ENCODE measurements at places on chromosomes 16 and 17.

DNA sequence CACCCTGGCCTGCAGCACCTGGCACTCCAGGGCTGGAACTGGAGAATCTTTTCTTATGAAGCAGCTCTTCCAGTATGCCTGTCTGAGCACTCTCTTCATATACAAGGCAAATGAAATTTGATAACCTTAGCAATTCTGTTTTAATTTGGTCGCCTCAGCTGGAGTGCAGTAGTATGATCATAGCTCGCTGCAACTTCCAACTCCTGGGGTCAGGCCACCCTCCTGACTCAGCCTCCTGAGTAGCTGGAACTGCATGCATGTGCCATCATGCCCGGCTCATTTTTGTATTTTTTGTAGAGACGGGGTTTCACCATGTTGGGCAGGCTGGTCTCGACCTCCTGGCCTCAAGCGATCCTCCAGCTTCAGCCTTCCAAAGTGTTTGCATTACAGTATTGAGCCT lies 140.8 kb upstream of the CHMP6 start:
- DNase-seq: no peak

GRCh38 chr17:40921026-40921425 lies 16.4 kb downstream of the KRT23 start:
- DNase-seq: no peak

GRCh38 chr16:56649271-56649670 lies 2.4 kb upstream of the MT1B start:
- DNase-seq: no peak

- DNase-seq: no peak
Observed at GRCh38 chr17:73553311-73553710, 90.9 kb downstream of the SDK2 start.

DNA sequence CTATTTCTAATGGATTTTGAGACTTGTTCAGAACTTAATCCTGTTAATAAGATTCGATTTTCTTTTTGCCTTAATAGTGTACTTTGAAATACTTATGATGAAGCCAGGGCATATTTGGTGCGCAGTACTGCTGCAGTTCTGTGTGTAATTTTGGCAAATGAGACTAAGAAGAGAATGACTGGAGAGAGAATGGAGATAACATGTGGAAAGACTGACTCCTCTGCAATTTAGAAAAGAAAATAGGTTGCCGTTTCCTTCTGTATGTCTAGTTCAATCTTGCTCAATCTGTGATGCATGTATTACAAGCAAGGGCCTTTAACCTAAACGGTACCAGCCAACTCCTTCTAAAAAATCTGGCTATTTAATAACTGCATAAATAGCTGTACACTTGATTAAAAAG lies 285.1 kb upstream of the CDH11 start:
- no peak for DNase-seq

- no peak for DNase-seq
Observed at GRCh38 chr16:87108941-87109340, 208.3 kb downstream of the C16orf95 start.

- DNase-seq: no peak
Observed at GRCh38 chr16:4283939-4284338, 11.1 kb upstream of the TFAP4 start.

DNA sequence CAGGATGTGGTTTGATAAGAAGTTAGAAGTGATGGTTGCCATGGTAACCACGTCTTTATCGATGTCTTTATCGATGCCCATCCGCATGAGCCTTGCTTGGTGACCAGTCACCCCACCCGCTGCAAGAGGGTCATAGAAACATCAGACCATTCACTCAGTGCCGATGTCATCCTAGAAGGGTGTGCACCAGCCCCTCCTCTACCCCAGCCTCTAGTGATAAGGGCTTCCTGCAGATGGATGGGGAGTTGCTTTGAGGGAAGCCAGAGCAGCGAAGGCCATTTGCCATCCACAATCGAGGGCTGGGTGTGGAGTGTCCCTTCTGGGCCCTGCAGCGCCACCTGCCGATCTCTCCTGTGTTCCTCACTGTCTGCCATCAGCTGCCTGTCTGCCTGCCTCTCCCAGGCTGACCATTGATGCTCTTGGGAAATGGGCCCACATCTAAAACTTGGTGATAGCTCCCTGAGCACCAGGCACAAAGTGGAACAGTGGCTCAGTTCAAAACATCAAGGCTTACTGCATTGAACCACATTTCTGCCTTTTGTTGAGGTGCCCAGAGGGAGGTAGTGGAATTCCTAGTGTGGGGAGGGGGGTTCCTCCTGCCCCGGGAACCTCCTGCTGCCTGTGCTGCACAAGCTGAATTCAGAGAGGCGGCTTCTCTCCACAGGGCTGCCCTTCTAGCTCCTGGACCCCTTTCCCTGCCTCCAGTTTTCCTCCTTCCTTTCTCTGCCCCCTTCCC lies 8.9 kb downstream of the CALB2 start:
- no peak for DNase-seq

GRCh38 chr16:2464333-2464732 lies 4.4 kb downstream of the TEDC2 start:
- no peak for DNase-seq

GRCh38 chr17:40151414-40151963 lies 11.2 kb downstream of the CASC3 start:
- no peak for DNase-seq

DNA sequence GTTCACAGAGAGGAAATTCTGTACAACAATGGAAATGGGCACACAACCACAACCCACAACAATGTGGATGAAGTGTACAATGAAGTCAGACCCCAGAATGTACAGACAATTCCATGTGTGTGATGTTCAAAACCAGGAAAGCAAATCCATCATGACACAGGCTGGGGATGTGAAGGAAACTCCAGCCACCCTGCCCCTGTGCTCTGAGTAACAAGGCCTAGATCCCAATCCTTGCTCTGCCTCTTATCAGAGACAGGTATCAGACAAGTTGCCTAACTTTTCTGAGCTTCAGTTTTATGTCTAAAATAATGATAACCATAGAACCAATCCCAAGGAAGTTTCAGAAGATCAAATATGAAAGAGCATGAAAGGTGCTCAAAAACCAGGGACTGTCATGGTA lies 1.8 kb upstream of the C16orf95 start:
- no peak for DNase-seq

DNA sequence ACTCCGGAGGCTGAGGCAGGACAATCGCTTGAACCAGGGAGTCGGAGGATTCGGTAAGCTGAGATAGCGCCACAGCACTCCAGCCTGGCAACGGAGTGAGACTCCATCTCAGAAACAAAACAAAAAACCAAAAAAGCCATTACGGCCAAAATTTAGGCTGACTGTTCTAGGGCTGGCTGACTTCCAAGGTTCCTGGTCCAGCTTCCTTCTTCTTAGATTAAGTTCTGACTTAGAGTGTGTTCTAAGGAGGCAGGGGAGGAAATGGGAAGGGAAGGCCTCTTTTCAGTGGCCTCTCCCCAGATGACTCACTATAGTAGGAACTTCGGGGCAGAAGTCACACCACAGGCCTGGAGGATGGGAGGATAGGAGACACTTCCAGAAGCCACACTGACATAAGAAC lies 27.7 kb upstream of the CLEC18B start:
- no peak for DNase-seq

DNA sequence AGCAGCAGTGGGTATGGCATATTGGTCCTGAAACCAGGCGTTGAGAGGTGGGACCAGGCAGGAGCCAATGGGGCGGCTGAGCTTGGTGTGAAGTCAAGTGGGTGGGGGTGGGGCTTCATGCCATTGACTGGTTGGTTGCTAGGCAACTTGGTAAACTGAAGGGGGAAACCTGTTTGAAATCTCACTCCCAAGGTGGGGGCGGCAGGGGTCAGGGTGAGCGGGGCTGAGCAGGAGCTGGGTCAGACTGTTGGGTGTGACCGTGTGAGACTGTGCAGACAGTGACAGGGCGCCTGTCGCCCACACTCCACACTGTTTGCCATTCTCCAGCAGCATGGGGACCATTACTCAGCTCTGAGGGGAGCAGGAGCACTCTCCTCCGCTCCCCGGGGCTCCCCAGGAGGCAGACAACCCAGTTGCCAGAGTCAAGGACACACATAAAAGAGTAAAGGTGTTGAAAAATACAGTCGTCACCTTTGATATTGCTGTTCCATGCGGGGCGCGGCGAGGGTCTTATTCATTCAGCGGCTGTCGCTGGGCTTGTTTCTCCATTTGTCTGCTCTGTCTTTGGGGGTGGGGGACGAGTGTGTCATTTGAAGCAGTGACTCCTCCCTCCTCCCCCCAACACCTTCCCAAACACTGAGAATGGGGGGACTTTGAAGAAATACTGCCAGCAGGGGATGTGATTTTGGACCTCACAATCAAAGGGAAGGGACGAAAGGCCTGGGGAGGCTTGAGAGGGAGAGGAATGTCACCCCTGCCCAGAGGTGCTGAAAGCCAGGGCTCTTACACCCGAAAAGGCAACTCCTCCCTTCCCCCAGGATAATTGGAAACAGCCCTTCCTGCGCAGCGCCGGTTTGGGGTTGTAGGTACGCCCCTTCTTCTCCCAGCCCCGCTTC lies 1.2 kb upstream of the EFNB3 start:
- DNase-seq: no peak

DNA sequence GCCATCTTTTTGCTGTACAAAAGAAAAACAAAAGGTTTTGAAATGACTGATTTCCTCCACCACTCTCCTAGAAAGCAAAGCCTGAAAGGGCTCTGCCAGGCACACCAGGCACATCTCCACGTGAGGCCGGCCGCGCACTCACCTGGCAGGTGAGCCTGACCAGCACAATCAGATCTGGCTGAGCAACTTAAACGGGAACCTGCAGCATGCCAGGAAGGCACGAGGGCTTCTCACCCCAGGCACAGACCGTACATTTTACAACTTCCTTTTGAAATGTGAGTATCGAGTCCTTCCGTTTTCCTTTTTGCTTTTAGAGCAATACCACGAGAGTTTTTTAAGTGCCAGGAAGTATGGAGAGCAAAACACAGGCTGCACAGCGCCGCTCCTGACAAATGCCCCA lies 22.5 kb downstream of the SLC38A10 start:
- no peak for DNase-seq

DNA sequence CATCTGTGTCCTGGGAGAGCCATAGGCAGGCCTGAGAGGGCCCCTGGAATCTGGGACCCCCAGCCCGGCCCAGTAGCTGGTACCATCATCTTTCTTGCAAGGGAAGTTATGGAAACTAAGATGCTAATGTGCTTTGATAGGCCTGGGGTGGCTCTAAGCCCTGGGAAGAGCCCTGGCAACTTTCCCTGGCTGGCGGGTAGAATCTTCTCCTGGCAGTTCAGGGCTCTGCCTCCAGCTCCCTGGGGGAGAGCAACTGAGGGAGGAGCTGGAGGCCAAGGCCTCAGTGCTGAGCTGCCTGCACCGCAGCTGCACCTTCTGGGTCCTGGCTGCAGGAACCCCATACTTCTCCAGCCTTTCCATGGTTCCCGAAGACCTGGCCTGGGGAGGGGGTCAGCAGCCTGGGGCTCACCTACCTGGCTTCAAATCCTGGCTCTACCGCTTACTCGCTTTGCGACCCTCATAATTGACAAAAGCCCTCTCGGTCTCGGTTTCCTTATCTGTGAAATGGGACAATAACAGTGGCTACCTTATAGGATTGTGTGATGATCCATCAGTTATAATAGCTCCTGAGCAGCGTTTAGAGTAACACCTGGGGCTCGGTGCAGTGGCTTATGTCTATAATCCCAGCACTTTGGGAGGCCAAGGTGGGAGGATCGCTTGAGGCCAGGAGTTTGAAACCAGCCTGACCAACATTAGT lies 333.7 kb downstream of the SEC14L1 start:
- DNase-seq: no peak

GRCh38 chr16:51167170-51167895 lies 16.3 kb upstream of the SALL1 start:
- no peak for DNase-seq

DNA sequence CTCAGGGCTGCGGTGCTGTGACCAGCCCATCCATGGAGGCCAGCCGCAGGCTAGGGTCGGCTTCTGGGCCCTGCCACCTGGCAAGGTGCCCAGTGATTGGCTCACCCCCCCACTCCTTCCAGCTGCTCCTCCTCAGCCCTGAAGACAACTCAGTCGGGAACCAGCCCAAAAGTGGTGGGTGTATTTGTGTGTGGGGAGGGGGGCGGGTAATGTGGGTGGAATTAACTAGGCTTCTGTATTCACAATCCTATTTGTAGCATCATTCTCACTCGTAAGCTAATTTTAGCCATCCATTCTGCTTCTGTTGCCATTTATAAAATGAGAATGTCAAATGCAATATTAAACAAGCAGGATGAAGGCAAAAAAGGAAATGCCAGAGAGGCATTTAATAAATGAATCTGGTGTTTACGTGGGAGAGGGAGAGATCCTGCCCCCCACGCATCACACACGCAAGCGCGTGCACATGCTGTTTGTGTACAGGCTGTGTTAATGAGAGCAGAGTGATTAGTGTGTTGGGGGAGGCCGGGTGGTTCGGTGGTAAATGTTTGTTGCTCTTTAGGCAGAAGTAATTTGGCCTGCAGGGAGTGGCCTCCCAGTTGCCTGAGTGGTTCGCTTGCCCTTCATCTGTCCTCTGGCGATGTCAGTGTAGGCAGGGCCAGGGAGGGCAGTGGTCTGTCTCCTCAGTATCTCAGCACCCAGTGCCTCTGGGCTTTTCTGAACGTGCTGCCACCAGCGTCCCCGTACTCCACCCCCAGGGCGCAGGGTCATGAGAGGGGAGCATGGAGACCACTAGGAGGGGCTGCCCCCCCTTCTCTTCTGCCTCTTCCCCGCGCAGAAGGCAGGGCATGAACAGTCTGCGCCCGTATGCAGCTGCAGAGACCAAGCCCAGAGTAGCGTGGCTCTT lies 140.1 kb downstream of the CCDC182 start:
- DNase-seq: no peak

GRCh38 chr17:11001651-11002050 lies 163.8 kb upstream of the PIRT start:
- no peak for DNase-seq

DNA sequence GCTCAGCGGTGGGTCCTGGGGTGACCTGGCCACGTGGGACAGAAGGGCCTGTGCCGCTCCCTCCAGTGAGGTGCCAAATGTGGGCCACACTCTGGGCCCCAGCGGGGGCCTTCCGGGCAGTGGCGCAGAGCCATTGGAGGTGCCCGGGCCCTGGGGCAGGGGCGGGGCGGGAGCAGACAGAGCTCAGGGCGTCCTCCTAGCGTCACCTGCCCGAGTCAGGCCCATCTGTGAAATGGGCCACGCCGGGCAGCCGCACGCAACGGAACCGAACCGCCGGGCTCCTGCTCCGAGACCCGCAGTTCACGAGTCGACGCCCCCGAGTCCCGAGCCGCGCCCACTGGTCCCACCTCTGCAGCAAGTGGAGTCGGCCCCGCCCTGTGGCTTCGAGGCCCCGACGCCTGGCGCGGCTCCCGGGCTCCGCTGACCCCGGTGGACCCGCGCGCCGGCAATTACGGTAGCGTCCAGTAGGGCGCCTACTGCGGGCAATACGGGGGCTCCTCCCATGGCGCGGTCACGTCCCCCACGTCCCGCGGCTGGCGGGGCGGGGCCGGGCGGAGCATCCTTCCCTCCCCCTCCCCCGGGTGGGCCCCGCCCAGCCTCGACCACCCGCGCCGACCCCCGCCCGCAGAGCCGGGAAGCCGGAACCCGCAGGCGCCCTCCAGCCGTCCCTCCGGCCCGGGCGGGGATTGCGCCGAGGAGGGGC lies 1.9 kb downstream of the SLC16A3 start:
- DNase-seq: peak; percentile 48

GRCh38 chr17:39264119-39264518 lies 38.4 kb upstream of the STAC2 start:
- DNase-seq: no peak

Measured in CD4-positive, alpha-beta T cell treated with Interleukin-15 for 4 hours (primary cell).